ENCODE measurements at places on chromosomes 2 and 18.

- no peak for DNase-seq
Measured at GRCh38 chr2:77652499-77652898, 130.3 kb upstream of the LRRTM4 start.

DNA sequence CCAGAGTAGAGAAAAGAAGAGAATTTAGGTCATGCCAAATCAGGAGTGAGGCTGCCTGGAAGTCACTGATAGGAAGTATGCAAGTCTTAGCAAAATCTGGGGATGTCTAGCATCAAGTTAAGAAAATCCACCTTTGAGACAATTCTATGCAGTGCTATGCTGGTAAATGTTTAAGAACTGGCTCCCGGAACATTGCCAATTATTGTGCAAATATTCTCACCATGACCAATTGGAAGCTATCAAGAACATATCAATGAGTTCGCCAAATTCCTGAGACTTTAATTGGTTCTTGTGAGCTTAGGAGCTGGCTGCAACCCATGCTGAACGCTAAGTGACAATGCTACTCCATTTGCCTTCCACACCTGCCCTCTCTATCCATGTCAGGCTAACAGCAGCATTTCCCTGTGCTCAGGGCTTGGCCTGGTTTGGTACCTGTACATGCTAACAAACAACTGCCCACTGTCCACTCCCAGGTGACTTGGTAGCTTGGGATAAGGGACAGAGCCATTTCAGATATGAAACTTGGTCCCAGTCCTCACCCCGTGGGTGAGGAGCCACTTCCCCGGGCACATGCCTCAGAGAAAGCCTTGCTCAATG, 172.9 kb upstream of the KLHL29 start:
- no peak for DNase-seq

GRCh38 chr2:70480468-70480867, 73.2 kb downstream of the TGFA start:
- no peak for DNase-seq

DNA sequence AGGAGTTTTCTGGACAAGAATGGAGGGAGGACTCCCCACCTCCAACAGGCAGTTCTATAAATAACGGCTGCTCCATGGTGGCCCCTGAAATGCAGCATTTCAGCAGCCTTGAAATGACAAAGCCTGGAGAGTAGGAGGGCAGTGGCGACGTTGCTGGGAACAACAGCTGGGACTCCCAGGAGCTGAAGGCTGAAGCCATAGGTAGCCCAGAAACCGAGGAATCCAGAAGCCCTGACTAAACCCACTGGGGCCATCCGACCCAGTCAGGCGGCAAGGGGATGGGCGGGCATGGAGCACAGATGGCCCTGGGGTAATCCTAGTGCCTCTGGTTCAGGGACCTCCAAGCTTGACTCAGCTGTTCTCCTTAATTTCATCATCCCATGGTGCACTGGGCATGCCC, 9.0 kb downstream of the PRKAG3 start:
- DNase-seq, result peak; percentile 28

- DNase-seq, result peak; percentile 42
Measured at GRCh38 chr18:79926306-79926705, 25.1 kb downstream of the SLC66A2 start.

DNA sequence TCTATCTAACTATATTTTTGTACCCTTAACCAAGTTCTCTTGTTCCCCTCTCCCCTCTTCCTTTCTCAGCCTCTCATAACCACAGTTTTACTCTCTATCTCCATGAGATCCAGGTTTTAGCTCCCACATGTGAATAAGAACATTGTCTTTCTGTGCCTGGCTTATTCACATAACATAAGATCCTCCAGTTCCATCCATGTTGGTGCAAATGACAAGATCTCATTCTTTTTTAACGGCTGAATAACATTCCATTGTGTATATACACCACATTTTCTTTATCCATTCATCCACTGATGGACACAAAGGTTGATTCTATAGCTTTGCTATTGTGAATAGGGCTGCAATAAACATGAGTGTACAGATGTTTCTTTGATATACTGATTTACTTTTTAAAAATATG, 83.9 kb upstream of the TMEM178A start:
- DNase-seq, result no peak

DNA sequence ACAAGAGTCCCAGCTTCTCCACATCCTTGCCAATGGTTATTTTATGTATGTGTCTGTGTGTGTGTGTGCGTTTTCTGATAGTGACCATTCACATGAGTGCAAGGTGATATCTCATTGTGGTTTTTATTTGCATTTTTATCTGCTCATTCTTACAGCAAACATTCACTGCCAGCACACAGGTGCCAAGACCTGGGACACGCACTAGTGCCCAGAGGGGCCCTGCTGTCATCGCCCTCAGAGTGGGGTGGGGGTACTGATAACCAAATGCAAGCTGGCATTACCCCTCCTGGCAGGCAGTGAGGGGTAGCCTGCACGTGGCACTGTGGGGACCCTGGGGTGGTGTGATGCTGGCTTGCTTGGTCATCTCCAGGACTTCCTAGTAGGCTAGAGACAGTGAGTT, 285.4 kb downstream of the LPIN1 start:
- no peak for DNase-seq

DNA sequence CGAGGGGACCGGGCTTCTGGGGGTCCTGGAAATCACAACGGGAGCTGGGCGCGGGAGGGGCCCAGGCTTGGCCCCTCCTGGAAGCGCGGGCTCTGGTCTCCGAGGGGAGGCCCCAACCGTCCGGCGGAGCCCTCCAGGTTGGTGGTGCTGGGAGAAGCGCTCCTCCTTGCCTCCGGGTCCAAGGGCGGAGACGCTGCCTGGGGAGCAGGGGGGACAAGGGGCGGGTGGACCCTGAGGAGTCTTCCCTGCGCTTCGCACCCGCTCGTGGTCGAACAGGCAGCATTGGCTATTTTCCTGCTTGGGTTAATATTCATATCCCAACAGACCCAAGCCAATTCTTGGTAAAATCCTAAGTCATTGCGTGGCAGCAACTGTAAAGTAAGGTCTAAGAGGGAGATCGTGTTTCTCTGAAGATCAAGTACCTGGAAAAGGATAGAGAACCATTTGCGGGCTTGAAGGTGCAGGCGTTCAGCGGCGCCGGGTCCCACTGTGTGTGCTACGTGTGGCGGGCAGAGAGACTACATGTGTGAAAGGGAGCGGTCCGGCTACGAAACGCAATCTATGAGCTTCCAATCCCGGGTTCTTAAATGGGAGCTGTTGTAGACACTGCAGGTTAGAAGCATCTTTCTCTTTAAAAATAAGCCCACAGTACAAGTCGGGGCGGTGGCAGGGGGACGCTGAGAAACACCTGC, 805 bp downstream of the CIDEA start:
- DNase-seq, result no peak

DNA sequence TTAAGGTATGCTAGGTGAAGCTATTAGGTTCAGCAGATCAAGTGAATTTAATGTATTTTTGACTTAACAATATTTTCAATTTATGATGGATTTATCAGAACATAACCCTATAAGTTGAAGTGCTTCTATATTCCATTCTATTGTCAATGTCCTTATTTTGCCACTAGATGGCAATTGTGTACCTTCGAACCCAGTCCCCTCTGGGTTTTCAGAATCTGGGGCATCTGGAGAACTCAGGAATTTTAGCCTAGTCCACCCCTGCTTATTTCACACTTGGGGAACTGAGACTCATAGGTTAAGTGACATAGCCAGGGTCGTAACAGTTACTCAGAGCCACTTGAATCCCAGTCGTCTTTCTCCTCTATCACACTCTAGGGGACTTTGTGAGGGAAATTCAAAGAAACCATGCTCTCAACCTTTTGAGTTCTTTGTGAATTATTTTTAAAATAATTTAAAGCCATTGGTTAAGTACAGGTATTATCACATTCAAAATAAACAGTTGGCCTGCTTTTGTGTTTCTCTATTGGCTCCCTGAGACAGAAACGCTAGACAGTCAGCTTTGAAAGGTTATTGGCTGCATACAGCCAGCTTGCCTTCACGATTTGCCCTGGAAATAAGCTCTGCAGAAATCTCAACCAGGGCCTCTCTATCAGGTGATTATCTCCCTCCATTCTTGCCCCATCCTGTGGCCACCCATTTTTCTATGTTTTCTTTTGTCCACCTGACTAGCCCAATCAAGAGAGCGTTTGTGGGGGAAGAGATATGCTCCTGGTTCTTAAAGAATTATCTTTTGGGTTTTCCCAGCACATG, 145.0 kb downstream of the TTC27 start:
- no peak for DNase-seq

DNA sequence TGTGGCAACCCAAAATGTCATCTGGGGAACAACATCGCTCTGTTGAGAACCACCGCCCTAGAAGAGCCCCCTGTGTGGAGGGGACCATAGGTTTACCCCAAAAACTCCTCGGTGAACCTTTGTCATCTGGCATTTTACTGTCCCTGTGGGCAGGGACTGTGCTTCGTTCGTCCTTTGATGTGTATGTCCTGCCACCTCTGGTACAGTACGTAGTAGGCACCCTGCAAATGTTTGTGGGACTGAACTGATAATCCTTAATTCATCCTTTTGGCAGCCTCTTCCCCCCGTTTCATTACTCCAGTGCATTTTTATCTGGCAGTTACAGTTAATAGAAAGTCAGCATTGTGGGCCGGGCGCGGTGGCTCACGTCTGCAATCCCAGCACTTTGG, 728 bp downstream of the NAPG start:
- DNase-seq, result no peak

- no peak for DNase-seq
Measured at GRCh38 chr18:35641916-35642315, 60.4 kb downstream of the GALNT1 start.

GRCh38 chr2:178386986-178387597, 63.9 kb downstream of the PRKRA start:
- DNase-seq, result no peak

DNA sequence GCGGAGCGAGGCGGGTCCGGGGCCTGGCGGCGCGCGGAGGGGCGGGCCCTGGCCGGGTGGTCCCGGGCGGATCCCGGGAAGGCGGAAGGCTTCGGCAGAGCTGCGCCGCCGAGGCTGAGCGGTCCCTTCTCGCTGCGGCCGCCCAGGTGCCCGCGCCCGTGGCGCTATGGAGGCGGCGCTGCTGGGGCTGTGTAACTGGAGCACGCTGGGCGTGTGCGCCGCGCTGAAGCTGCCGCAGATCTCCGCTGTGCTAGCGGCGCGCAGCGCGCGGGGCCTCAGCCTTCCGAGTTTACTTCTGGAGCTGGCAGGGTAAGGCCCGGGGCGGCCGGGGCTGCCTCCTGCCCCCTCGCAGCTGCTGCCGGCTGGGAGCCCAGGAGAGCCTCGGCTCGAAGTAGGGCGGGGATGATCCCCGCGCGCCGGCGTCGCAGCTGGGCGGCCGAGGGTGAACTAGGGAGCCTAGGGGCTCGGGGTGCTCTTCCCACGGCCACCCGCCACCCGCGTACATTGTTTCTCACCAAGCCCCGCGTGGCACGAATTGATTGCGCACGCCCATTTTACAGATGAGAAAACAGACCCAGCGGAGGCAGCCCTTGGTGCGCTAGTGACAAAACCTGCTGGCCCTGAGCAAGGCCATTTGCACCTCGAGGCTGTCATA, at the start of gene SLC66A3:
Gene SLC66A3 (plus strand): TSS at position 87 of the 655 bp plus-strand sequence. CDS start 80 bp downstream, at position 167.
- DNase-seq, result no peak

DNA sequence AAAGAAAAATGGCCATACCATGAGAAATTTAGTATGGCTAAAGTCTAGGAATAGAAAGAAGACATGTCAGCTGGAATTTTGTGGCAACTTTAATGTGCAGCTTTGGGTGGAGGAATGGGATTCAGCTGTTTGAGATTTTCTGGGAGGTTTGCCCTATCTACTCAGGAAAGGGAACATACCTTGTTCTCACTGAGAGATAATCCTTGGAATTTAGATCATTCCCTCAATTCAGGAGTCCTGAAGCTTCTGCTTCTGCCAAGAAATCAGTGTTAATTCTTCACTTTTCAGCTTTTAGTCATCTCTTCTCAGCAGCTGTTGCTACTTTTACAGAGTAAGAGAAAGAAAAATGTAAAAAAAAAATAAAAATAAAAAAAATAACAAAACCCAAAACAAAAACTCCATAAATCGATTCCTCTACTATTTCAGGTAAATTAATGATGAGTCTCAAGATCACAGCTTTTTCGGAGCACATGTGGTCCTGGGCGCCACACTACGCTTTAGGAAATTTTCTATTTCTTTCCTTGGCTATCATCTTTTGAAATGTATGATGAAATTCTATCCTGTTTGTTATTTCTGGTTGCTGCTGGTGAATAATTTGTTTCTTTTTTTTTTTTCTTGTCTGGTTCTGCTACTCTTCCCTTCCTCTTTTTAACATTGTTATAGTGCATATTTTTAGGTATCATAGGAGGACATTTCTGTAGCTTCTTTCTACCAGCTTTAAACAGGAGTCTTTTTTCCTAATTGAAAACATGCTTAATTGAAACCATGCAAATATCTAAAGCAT, 18.9 kb upstream of the BAZ2B start:
- no peak for DNase-seq

- DNase-seq, result no peak
Measured at GRCh38 chr2:110812726-110813645, 80.6 kb downstream of the ACOXL start.

- no peak for DNase-seq
Measured at GRCh38 chr2:142944721-142945120, 67.3 kb downstream of the KYNU start.

DNA sequence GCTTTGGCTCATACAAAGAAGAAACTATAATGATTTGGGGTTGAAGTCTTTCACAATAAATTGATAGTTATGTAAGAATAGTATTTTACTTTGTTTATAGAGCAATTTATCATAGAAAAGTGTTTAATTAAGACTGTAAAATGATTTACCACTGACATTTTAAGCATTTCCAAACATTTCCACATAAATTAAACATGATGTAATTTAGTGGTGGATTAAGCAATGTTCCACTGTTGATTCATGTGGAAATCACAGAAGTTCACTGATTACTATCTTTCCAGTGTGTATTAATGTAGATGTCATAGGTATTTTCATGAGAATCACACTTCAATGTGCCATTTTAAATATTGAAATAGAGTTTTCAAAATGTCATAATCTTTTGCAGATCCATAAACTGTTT, 40.1 kb upstream of the GRB14 start:
- DNase-seq, result no peak

- no peak for DNase-seq
Measured at GRCh38 chr18:9189491-9189890, 52.9 kb downstream of the ANKRD12 start.

Data from sciatic nerve (tissue), 2 donors.